Progenitor cell of endocrine pancreas (in vitro differentiated cells): ENCODE measurements at places on chromosomes 5 and 9. TPM values are rescaled to one million over a fixed set of nuclear protein-coding genes. Genes with fewer than 3 reads are reported as not detected.

DNA sequence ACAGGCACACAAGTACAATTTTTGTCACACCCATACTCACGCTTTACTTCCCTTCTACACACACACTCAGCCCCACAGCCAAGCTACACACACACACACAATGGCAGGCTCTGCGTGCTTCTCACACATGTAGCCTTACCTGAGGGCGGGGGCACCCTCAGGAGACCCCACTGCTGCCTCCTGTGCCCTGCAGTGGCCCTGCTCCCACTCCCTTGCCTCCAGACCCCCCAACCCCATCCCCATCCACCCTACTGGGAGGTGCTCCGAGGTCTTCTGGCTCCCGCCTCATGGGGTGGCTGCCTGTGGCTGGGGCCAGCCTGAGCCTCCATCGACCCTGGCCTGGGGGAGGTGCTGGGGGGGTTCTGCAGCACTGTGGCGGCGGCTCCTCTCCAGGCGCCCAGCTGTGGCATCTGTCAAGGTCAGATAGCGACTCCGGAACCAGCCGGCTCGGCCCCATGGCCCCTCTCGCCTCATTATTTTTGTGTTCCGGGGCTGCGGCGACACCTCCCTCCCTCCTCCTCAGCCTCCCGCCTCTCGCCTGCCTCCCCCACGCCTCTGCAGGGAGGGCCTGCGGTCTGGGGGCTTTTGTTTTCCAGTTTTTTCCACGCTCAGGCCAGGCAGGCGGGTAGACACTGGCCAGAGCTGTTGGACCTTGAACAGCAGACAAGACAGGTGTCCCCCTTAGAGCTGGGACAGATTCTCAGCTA is 21.7 kb downstream of the CXXC5 start:
- no peak for DNase-seq

- DNase-seq = no peak
Observed at GRCh38 chr5:146001544-146002190, 65.3 kb downstream of the SH3RF2 start.

DNA sequence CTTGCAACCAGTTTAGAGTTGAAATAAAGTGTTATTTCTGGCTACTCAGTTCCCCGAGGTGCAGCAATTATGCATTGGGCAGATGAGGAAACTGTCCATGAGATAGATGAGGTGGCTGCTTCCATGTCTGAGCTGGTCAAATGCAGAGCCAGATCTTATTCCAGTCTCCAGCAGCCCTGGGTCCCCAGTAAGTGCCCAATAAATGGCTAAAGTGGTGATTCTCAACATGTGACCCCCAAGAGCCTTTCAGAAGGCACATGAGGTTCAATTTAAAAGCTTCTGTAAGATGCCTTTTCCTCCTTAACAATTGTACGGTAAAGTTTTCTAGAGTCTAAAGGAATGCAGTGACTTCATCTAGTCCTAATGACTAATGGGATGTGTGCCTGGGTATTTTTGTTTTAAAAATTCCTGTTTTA is 17.5 kb downstream of the ATOX1 start:
- DNase-seq = no peak

- no peak for DNase-seq
Observed at GRCh38 chr5:150411245-150411979, 1.3 kb downstream of the CD74 start.

The FAM163B gene
- not detected in 2 replicates for total RNA-seq

GRCh38 chr9:133161547-133161950 is 2.2 kb downstream of the GBGT1 start:
- no peak for DNase-seq

- DNase-seq = no peak
Observed at GRCh38 chr9:13383216-13383615, 103.7 kb upstream of the MPDZ start.

- no peak for DNase-seq
Observed at GRCh38 chr5:140072812-140073211, 29.7 kb upstream of the NRG2 start.

DNA sequence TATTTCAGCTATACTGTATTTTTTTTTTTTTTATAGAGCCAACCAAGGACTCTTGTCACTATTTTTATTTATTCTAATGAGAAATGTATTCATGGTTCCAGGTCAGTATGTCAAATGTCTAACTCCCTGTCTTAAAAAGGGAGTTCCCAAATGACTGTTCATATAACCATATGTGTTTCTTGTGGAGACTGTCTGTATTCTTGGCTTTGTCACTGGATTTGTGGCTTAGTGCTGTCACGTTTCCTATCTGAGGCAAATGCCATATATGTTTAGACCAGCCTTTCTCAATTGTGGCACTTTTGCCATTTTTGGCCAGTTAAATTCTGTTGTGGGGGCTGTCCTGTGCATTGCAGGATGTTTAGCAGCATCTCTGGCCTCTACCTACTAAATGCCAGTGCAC is 3.1 kb downstream of the GCNT1 start:
- DNase-seq = no peak

GRCh38 chr9:116546711-116547581 is 140.2 kb upstream of the TRIM32 start:
- no peak for DNase-seq

The TMC1 gene
- not detected in 2 replicates for total RNA-seq

DNA sequence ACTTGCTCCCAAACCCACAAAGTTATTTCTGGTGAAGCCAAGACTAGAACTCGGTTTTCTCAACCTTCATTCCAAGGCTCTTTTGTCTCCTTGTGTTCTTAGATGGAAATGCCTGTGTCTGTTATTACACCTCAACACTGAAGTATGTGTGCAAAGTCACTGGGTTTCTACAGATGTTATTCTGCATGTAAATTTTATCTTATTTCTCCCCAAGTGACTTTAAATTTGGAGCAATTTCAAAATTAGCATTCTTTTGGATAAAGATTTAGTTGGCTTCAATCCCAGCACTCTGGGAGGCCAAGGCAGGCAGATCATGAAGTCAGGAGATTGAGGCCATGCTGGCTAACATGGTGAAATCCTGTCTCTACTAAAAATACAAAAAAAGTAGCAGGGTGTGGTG is 104.4 kb upstream of the GNA14 start:
- no peak for DNase-seq

GRCh38 chr5:82735160-82735789 is 341.9 kb downstream of the TMEM167A start:
- no peak for DNase-seq

The GTF2H2C gene
- 52.6 and 64.1 TPM in 2 replicates for total RNA-seq

GRCh38 chr9:129617167-129617566 is 3.7 kb downstream of the C9orf50 start:
- DNase-seq = no peak

DNA sequence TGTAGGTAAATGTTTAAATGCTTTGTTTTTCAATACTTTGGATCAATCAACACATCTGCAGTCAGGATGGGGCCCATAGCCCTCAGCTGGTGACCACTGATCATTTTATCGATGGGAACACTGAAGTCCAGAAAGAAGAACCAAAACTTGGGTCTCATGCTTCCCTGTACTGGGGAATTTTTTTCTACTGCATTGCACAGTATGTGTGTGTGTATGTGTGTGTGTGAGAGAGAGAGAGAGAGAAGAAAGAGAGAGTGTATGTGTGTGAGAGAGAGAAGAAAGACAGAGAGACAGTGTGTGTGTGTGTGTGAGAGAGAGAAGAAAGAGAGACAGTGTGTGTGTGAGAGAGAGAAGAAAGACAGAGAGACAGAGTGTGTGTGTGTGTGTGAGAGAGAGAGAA is 202.9 kb upstream of the MSX2 start:
- no peak for DNase-seq

The FBXO10 gene
- 22.0 TPM in 2 replicates for total RNA-seq

The IL4 gene
- total RNA-seq = not detected in 2 replicates

The MARCHF11 gene
- not detected in 2 replicates for total RNA-seq

DNA sequence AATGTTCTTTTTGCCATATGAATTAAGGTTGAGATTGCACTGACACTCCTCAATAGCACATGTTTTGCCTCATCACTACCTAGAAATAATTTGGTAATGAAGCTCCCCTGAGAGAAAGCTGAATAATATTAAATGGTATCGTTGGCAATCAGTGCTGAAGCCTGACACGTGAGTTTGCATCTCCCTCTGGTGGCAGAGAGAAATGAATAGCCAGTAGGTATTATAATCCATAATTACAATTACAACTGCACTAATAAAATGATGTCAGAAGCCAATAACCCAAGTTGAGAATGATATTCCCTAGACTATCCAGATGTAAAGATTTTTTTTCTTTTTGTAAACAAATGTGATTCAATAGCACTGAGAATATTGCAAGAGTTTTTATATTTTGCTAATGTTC is 700.3 kb downstream of the PTPRD start:
- DNase-seq = no peak

DNA sequence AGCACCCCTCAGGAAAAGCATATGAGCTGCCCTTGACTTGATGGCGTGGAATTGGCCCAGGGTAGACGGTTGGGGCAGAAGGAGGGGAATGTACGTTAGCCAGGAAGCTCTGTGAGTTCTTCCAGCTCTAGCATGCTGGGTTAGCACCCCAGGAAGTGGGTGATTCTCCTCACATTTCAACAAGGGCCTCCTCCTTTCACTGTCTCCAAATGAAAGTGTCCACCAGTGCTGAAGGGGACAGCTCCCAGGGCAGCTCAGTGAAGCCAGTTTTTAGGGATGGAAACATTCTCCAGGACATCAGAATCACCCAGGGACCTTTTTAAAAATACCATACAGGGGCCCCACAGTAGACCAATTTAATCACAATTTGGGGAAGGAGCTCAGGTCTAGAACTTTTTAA is 17.2 kb upstream of the AFAP1L1 start:
- DNase-seq = peak; percentile 28

DNA sequence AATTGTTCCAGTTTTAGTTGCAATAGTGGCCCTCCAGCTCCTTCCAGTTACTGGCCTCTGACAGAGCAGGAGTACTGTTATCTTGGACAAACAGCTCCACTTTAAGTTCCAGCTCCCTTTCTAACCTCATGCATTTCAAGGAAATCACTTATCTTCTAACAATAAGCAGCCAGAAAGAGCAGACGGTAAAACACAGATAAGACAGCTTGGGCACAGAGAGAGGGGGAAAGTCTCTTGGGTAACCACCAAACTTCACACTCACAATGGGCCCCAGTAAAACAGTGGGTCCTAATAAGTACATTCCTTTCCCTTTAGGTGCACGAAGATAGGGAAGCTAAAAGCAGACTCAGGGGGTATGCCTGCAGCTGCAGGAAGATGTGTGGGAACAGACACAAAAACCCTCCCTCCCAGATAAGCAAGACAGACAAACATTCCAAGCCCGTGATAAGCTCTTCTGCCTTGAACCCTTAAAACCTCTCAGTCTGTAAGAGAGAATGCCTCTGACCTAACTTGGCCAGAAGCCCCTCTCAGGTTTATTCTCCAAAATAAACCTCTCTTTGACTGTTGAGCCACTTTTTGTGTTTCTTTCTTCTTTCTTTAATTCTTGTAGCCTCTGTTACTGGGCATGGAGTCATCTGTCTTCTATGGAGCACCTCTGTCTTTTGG is 30.8 kb downstream of the OR1J1 start:
- DNase-seq = no peak

DNA sequence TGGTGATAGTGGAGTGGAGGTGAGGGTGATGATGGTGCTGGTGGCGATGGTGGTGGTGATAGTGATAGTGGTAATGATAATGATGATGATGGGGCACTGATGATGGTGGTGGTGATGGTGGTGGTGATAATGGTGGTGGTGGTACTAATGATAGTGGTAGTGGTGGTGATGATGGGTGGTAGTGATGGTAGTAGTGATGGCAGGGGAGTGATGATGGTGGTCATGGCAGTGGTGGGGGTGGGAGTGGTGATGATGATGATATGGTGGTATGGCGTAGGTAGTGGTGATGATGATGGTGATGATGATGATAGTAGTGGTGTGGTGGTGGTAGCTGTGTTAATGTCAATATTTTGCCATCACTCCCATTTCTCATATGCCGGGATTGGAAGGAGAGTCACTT is 44.5 kb upstream of the ORM1 start:
- DNase-seq = no peak
